ENCODE measurements at places on chromosomes 2 and 18.

- DNase-seq = no peak
These were observed 183.5 kb downstream of the SCG2 start for GRCh38 chr2:223418604-223419199.

DNA sequence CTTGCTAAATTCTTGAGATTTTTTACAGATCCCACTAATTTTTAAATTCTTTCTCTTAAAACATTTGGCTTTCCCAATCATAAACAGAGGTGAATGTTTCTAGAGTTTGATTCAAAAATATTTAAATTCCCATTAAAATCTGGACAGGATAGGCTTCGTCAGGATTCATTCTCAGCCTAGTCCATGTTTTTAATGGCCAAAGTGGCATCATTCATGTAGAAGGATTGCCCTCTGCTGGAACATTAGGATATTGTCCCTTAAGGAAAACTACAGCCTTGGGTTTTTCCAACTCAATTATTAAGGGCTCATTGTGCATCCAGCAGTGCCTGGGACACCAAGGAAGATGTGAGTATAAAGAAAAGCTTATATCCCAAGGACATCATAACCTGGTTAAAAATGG lies 71.7 kb downstream of the TPGS2 start:
- peak; percentile 31 for DNase-seq

DNA sequence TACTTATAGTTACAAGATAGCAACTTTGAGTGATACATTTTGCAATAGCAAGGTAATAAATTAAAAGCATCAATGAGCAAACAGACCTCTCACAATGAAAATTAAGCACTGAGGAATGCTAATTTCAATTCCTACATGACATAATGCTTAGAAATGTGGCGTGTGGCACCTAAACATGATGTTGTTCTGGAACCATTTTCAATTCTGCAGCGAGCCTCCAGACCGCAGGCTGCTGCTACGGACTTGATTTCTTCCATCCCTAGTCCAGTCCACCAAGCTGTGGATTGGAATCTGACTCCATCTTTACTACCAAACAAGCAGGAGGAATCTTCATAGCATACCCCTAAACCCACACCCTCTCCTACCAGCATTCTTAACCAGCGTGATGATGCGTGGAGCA lies 58.7 kb upstream of the ZNF397 start:
- no peak for DNase-seq

DNA sequence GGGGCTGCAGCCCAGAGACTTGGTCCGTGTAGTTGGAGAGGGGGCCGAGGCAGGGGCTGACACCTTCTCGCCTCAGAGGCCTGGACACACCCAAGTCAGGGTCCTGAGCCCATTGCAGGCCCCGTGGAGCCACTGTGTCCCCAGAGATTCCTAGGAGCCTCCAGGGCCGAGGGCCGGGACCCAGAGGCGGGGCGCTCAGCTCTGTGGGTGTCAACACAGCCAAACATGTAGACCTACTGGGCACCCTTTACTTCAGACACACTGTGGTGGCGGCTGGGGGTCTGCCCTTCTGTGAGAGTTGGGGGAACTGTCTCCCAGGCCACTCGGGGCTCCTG lies 459 bp upstream of the ESPNL start:
- no peak for DNase-seq

DNA sequence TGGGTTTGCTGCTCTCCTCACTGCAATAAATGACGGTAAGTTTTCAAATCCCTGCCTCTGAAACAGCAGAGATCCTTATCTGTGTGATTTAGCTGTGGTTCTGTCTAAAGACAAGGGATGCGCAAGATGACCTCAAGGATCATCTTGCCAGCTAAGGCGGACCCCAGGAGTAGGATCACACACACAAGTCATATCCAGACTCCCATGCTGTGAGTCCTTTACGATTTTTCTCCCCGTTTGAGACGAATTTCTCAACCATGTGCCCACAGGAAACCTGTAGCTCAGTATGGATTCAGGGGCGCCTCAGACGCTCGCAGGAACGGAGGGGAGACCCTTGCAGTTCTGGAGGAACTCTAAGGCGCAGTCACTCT lies 11.1 kb upstream of the DCTN1 start:
- no peak for DNase-seq

DNA sequence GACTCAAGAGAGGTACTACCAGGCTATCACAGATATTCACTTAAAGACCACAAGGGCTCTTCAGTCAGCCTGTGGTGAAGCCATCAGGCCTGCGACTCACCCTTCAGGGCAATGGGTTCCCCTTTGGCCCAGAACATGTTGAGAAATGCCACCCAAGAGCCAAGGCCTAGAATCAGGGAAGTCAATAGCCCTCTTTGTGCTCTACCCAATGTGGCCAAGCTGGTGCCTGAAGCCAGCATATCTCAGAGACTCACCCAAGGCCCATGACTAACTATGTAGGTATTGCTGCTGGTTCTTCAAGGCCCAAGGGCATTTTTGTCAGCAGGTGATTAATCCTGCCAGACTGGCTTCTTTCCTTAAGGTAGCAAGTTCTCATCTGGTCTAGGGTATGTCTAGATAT lies 338.9 kb upstream of the SETBP1 start:
- no peak for DNase-seq

GRCh38 chr2:109438773-109439389 lies 174.9 kb downstream of the SEPTIN10 start:
- no peak for DNase-seq

- DNase-seq = no peak
These were observed 174.1 kb downstream of the UXS1 start for GRCh38 chr2:106020032-106020431.

GRCh38 chr18:72584787-72585186 lies 40.6 kb upstream of the CBLN2 start:
- no peak for DNase-seq

DNA sequence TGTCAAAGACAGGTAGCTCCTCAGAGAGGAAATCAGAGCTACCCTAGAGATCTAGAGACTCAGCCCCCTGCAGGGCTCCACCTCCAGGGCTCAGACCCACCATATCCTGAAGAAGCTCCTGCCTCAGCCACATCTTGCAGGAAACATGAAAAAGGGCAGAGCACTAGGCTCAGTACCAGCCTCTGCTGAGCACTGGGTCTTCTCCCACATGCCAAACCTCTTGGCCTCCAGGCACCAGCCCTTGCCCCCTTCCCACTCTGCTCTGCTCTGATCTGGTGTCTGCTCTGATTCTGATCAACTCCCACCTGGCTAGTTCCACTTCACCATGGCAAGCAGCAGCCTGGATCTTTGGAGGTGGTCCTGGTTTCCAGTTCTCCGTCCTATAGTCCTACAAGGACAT lies 114.3 kb upstream of the SLC66A3 start:
- DNase-seq = no peak

GRCh38 chr2:237724811-237725478 lies 73.6 kb upstream of the RBM44 start:
- no peak for DNase-seq

- DNase-seq = no peak
These were observed 72.1 kb upstream of the ZNF236 start for GRCh38 chr18:76750269-76750668.

DNA sequence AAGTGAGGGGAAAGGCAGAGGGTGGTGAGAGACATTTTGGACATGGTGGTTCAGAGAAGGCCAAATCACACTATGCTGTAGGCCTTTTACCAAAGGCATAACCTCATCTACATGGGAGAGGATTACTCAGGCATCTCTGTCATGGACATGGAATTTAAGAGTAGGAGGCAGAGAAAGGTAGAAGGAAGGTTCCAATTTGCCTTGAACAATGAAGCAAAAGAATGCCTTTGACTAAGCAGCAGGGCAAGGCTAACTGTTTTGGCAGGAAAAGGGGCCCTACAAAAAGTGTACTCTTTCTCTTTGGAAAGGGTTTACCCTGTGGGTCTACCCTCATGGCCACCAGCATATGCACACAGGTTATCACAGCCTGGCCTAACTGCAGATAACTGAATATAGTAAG lies 45.6 kb upstream of the RNU4ATAC start:
- no peak for DNase-seq

DNA sequence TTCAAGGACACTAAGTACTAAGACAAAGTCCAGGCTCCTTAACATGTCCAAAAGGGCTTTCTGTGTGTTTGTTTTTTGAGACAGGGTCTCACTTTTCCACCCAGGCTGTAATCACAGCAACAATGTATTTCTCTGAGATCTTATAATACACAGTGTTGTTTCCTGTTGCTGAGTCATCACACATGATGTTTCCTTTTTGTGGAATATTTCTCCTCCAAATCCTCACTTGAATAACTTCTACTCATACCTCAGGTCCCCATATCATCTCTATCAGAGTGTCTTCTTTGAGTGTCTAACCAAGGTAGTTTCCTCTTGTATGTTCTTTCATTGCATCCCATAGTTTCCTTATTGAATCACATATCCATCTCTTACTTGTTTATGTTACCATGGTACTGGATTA lies 632.0 kb upstream of the PIK3C3 start:
- peak; percentile 5 for DNase-seq

DNA sequence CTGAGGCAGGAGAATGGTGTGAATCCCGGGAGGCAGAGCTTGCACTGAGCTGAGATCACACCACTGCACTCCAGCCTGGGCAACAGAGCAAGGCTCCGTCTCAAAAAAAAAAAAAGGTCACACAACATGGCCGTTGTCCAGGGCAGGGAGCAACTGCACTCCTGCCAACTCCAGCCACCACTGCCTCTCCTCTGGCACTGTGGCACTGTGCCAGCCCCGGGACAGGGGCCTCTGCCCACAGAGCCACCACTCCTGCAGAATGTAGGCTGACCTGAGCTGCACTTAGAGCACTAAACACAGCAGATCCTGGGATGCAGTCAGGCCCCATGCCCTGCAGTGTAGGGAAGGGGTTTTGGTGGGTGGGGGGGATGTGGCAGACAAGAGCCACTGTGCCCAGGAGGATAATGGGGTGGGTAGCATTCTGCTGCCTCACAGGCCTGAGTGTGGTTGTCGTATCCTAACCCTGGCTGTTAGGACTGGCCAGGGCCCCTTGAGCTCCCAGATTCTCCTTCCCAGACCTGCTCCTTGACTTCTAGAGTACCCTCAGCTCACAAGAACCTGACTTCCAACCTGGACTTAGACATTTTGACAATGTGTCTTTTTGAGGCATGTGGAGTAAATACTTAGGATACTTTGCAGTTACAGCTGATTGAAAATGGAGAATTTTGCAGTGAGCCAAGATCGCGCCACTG lies 69.4 kb upstream of the SH3RF3 start:
- no peak for DNase-seq
